Mucosa of descending colon (tissue), 3 donors: ENCODE measurements at places on chromosomes 3 and 15. TPM values are rescaled to one million over a fixed set of nuclear protein-coding genes. Genes with fewer than 3 reads are reported as not detected.

DNA sequence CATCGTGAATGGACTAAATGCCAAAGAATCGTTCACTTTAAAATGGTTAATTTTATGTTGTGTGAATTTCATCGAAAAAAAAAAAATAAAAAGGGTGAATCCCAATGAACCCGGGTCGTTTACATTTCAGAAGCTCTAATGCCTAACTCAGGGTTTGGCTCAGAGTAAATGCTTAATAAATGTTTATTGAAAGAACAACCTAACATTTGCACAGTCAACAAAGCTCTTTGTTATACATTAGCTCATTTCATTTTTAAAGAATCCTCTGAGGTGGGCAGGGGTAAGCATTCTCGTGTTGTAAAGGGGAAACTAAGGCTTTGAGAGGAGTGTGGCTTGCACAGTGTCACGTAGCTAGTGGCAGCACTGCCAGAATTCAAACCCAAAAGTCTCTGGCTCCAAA is 109.5 kb downstream of the RPLP1 start:
- DNase-seq: no peak

Gene GASK1A
- 3.6 TPM for total RNA-seq

DNA sequence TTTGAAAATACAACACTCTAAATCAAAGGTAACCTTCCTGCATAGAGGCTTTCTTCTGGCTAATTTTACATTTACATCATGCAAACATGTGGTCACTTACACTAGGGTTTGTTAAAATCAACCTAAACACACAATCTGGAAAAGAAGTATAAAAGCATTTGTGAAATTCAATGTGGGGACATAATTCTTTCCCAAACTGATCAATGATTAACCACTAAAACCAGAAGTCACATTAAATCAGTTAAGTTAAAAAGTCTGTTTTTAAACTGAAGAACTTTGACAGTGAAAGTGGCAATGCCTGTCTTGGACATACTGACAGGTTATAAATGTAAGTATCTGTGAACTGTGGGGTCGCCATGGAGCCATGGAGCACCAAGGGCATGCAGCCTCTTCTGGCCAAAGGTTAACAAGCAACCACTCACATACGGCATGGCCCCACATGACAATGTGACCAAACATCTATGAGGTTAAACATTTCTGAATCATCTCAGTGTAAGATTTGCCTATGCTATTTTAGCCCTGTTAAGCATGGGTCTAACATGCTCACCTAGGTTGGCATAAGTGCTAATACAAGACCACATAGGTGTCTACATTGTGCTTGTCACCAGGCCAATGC is 278.2 kb downstream of the CTNNB1 start:
- no peak for DNase-seq

Gene SUCNR1
- 0.65 TPM for total RNA-seq

Gene PLSCR5
- not detected for total RNA-seq

DNA sequence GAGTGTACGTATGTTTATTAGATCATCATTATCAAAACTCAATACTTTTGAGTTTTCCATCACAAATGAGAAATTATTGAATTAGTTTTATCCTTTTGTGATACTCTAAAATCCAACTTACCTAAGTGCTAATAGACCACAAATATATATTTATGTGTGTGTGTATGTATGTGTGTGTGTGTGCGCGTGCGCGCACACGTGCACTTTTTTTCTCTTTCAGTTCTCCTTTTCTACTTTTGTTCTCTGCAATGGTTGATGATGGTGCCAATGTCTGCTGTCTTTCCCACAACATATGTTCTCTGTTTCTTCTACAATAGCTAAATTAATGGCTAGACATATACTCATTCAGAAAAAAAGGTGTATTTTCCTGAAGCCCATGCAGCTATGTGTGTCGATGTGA is 571.6 kb upstream of the ARPP21 start:
- DNase-seq: no peak

DNA sequence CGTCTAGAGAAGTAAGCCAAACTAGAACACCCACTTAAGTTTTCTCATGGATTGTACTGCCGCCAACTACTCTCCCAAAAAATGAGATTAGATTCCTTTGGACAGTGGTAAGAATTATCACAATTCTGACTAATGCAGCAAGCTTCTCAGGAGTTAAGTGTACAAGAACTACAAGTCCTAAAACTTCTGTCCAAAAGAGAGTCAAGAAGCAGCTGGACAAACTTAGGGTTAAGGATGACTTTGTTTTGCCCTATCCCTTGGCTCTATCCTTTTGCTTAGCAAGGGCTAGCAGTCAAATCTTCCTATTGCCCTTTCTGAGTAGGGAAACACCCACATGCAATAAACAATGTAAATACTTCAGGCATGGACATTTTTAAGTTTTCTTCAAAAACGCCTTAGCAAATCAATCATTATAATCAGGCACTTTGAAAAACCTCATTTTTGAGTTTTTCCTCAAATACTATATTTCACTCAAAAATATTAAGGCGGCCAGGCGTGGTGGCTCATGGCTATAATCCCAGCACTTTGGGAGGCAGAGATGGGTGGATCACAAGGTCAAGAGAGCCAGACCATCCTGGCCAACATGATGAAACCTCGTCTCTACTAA is 19.5 kb downstream of the RAF1 start:
- no peak for DNase-seq

Gene NPTN
- total RNA-seq: 157 TPM

DNA sequence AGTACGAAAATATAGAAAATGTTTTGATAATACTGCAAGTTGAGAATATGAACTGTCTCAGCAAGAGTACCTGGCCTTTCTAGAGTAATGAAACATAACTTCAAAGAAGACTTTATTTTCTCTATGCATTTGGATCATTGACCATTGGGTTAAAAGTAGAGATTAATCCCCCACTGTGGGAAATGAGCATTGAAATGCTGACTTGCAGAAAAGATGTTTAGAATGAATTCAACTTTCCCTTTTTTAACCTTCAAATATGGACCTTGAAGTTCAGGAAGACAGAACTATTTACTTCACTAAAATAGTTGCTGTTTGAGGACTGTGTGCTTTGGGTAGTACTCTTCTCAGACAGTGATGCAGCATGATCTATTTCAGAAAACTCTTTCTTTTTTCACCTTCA is 75.7 kb downstream of the NLGN1 start:
- DNase-seq: no peak

Gene UPK1B
- total RNA-seq: not detected

DNA sequence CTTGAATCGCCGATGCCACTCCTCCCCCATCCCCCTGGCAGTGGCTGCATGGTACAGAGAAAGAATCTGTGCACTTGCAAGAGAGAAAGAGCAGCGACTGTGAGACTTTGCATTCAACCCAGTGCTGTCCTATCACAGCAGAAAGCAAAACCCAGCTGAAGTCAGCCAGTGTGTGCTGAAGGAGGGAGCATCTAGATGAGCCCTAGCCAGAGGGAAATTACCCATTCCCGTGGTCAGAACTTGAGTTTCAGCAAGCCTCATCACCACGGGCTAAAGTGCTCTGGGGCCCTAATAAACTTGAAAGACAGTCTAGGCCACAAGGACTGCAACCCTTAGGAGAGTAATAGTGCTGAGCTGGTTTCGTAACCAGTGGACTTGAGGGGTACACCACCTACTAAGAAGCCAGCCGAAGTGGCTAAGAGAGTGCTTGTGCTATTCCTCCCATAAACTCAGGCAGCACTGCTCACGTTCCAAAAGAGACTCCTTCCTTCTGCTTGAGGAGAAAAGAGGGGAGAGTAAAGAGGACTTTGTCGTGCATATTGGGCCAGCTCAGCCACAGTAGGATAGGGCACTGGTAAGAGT is 15.2 kb upstream of the PIK3R4 start:
- DNase-seq: no peak

Gene FAM81A
- 4.1 TPM for total RNA-seq

Gene SH2D7
- 2.8 TPM for total RNA-seq

DNA sequence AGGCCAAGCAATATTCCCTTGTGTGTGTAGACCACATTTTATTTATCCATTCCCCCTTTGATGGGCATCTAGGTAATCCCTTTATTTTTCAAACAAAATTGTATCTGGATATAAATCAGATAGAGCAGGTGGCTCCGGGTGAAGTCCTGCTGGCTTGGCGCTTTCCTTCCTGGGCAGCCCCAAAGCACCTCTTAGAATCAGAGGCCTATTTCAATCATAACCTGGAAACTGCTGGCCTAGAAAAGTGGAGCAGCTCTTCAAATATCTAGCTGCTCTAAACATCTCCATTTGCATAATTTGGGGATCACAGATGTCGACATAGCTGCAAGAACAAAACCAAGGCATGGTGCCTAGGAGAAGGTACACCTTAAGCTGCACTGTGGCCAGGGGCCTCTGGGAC is 40.2 kb downstream of the RASGRF1 start:
- DNase-seq: no peak

Gene TM6SF1
- total RNA-seq: 1.2 TPM

DNA sequence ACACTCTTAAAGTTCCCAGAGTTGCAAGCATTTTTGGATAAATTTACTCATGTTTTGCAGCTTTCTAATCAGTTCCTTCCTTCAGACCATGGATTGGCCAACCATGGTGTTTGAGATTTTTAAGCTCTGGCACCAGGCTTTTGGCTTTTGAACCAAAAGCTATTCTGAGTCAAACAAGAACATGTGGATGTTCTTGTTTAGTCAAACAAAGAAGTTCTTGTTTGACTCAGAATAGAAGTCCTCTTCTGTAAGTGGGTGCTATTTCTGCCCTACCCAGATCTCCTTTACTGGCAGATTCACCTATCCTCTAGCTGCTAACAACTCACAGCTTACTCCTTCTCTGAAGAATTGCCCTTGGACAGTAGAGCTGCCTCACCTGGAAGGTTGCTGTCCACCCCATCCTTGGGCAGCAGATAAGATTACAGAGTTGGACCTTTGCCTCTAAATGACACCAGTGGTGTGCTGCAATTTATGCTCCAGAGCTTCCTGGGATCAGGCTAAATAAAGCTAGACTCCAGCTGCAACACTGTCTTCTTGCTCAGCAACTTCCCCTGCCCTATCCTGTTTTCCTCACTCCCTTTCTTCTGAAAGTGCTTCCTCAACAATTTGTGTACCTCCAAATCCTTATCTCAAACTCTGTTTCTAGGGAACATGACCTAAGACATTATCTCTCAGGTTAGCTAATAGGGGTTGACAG is 65.6 kb downstream of the COL6A6 start:
- no peak for DNase-seq

- DNase-seq: no peak
Measured at GRCh38 chr3:150033721-150034120, 63.0 kb upstream of the PFN2 start.

GRCh38 chr15:39828374-39828931 is 45.8 kb upstream of the FSIP1 start:
- peak; percentile 37 for DNase-seq

DNA sequence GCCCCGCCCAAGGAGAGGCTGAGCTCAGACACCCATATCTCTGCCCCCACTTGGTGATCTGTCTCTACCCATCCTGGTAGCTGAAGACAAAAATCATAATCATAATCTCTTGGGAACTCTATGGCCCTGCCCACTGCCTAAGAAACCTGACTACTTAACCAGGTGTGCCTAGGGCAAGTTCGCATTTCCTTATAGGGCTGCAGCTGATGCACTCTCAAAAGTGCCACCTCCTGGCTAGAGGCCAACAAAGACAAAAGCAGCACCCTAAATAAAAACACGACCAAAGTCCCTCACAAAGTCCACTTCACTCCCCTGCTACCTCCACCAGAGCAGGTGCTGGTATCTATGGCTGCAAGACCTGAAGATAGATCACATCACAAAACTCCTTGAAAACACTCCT is 250.4 kb upstream of the SLITRK3 start:
- DNase-seq: no peak

- no peak for DNase-seq
Measured at GRCh38 chr3:123984957-123985356, 7.0 kb downstream of the ROPN1 start.

Gene GXYLT2
- 12.5 TPM for total RNA-seq

- DNase-seq: no peak
Measured at GRCh38 chr15:86082619-86083380, 3.1 kb downstream of the AGBL1 start.

DNA sequence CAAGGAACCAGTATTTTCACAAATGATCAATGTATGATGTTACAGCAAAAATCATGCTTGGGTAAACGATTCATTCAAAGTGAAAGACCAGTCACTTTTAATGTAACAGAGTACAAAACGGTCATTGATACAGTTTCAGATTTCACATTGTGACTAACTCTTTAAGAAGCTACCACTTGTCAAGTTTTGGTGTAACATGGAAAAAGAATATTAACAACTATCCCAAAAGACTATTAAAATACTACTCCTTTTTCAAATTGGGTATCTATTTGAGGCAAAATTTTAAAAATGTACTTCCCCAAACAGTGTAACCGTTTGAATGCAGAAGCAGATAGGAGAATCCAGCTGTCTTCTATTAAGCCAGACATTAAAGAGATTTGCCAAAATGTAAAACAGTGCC is 31.7 kb downstream of the AKAP13 start:
- DNase-seq: no peak

DNA sequence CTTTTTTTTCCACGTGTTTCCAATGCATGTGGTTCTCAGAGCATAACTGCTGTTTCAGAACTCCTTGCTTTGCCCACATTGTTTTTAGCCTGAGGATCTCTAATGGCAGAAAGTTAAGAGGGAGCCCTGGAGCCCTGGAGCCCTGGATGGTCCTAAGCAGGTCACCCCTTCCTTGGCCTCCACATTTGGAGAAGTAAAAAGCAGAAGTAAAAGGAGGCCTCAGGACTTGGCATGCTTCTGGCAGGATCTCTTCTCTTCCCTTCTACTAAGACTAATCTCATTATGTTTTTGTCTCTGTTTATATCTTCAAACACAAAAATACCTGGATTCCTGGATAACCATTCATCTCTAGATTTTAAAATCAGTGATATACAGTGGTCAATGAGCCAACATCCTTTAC is 50.1 kb downstream of the P2RY1 start:
- no peak for DNase-seq

Gene ALG1L2
- total RNA-seq: 2.5 TPM

- DNase-seq: no peak
Measured at GRCh38 chr3:40268802-40269524, 40.5 kb upstream of the EIF1B start.

Gene OR5AC2
- total RNA-seq: not detected

- DNase-seq: no peak
Measured at GRCh38 chr3:110811050-110811449, 260.6 kb upstream of the NECTIN3 start.

Gene STAB1
- 145 TPM for total RNA-seq

DNA sequence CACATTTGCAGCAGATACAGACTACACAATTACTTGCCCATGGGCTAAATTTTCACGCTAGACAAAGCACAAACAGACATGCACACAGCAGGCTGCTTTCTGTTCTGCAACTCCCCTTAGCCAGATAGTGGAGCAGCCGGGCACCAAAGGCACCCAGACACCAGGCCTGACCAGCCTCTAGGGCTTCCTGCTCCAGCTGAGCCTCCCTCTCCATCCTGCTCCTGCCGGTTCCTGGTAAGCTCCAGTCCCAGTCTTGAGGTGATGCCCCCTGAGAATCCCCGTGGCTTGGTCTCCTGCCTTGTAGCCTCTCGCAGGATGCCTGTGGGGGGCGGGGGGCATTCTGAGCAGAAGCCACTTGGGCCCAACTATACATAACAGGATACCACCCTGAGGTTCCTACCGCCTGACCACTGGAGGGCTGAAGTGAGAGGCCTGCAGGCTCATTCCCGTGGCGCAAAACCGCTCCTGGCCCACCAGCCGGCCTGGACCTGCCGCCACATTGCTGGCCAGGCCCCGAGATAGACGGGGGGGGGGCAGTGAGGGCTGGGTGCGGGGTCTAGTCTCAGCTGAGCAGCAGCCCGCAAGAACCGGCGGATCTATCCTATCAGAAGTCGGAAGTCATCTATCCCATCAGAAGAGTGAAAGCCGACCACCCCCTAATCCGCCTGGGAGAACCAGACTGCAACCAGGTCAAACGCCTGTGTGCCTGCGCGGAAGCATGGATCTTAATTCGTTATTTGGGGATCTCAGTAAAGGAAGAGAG is 3.9 kb downstream of the FOXL2 start:
- DNase-seq: no peak
